ENCODE measurements at places on chromosomes 1 and 21. TPM values are rescaled to one million over a fixed set of nuclear protein-coding genes. Genes with fewer than 3 reads are reported as not detected.

GRCh38 chr1:51238034-51238403, 1.9 kb downstream of the RNF11 start:
- no peak for DNase-seq

DNA sequence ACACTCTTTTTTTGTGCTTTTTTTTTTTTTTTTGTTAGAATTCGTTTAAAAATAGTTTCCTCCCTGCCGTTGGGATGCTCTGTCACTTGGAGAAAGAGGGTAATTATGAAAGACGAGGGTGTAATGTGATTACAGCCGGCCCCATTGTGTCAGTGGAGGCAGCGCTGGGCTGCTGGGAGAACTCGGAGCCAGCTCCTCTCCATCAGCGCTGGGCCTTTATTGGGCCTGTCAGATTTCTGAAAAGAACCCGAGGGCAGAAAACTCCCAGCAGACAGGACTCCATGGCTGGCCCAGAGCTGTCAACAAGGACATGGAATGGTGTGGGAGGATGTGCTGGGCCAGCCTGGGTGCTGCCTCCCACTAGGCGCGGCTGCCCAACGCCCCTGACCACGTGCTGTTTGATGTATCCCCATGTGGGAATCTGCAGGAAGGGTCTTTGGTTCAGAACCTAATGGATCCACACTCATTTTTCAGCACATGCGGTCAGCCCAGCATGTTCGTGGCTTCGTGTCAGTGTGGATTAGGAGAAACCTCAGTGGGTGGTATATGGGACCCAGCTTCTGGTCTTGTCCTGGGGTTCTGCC, 222.6 kb upstream of the KIAA0040 start:
- no peak for DNase-seq

- no peak for DNase-seq
Measured at GRCh38 chr21:38945545-38946245, 140.0 kb downstream of the ETS2 start.

DNA sequence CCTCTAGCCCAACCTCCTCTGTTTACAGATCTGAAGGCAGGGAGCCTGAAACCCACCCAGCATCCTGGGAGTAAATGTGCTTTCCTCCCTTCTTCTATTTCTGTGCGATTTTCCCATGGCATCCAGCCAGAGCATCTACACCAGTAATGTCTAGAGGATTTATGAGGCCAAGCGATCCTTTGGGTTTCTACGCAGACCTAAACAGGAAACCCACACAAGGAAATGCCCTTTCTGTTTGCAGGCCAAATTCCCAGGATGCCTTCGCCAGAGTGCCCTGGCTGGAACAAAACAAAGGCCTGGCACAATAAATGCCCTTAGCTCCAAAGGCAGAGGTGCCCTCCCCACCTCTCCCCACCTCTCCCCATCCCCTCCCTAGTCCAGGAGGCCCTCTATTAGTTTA, 110.5 kb upstream of the CDC42BPA start:
- DNase-seq: no peak

The ESRRG gene
- total RNA-seq: not detected

Measured in osteocyte (in vitro differentiated cells).